ENCODE measurements at places on chromosomes 16 and 17.

DNA sequence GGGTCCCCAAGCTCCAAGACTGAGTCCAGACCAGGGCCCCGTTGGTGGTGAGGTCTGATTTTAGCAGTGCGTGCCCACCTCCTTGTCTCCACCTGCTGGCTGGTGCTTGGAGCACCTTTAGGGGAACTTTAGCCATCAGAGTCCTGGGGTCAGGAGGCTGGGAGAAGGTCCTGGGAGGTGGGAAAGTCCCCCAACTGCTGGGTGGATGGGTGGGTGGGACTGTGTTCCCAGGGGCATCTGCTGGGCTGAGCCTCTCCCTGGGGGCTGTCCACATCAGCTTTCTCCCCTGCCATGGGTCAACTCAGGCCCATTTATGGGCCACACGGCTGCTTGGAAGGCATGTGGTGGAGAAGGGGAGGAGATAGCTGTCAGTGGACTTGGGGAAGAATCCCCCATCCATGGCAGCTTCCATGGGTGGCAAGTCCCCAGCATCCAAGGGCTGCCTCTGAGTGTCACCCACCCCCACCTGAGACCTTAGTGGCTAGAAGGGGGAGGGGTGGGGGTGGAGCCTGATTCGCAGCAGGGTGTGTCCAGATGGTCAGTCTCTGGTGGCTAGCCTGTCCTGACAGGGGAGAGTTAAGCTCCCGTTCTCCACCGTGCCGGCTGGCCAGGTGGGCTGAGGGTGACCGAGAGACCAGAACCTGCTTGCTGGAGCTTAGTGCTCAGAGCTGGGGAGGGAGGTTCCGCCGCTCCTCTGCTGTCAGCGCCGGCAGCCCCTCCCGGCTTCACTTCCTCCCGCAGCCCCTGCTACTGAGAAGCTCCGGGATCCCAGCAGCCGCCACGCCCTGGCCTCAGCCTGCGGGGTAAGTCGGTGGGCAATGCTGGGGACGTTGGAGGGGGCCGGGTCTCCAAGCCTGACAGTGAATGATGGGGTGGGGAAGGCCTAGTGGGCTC is at the start of gene TRPV2:
TRPV2 (plus strand) TSS at position 541 of the 894 bp plus-strand sequence. CDS start 2,098 bp downstream, outside the sequence.
- no peak for DNase-seq

DNA sequence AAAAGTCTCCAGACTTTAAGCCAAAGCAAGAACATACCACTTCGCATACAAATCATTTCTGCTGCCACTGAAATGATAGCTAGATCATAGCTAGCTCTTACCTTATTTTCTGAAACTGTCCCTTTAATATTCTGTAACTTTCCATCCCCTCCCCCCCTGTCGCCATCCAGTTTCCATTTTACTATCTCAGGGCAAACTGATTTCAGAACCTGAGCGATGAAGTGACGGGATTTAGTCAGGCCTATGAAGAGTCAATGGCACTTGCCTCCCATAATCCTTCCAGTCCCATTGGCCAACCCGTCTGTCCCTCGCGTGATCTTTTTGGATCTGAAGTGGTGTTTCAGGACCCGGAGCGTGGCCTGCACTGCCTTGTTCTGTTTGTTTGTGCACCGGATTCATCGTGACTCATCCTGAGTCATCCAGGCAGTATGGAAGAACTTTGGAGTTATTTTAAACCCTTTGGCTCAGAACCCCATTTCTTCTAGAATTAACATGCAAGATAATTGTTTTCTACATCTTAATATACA is 199.8 kb upstream of the CHMP6 start:
- peak; percentile 61 for DNase-seq

GRCh38 chr16:54073356-54073755 is 213.2 kb downstream of the IRX3 start:
- DNase-seq: no peak

DNA sequence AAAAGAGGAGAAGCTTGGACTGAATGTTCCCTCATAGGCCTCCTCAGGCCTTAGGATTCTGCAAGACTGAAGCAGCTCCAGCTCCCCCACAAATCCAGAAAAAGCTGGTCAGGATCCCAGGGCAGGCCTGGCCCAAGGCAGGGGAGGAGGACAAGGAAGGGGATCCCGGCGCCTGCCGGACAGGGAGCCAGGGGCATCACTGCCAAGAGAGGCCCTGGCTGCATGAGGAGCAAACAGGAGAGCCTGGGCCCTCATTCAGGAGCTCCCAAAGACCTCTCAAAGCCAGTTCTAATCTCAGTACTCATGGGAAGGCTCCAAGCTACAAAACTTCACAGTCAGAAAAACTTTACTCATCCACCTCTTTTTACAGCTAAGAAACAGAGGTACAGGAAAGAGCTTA is 67.3 kb downstream of the ZNF423 start:
- DNase-seq: no peak

DNA sequence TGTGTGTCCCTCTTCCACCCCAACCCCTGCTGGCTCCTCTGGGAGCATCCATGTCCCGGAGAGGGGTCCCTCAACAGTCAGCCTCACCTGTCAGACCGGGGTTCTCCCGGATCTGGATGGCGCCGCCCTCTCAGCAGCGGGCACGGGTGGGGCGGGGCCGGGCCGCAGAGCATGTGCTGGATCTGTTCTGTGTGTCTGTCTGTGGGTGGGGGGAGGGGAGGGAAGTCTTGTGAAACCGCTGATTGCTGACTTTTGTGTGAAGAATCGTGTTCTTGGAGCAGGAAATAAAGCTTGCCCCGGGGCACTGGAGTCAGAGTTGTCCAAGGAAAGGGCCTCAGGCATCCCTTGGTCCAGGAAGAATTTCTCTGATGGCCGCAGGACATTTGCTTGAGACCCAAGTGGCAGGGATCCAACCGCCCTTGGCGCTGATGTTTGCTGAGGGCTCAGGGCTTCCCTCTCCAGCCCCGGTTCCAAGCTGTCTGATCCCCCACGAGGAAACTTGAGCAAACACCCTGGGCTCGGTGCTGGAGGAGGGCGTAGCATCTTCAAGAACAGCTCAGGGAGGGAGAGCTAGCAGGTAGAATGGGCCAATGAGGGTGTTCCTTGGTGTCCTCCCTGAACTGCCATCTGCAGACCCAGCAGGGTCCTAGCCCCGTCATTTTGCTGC is 4.5 kb downstream of the NXPH3 start:
- no peak for DNase-seq

DNA sequence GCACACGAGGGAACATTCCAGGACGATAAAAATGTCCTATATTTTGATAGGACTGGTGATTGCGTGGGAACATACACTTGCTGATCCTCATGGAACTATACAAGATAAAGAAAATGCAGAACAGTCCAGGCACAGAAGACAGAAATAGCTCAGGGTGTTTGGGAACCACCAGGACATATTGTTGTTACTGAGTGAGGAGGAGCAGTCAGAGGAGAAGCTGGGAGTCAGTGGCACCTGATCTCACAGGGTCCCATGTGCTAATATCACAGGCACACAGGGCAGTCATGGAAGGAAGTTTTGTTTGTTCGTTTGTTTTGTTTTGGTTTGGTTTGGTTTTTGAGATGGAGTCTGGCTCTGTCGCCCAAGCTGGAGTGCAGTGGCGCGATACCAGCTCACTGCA is 5.7 kb downstream of the PLD2 start:
- no peak for DNase-seq

DNA sequence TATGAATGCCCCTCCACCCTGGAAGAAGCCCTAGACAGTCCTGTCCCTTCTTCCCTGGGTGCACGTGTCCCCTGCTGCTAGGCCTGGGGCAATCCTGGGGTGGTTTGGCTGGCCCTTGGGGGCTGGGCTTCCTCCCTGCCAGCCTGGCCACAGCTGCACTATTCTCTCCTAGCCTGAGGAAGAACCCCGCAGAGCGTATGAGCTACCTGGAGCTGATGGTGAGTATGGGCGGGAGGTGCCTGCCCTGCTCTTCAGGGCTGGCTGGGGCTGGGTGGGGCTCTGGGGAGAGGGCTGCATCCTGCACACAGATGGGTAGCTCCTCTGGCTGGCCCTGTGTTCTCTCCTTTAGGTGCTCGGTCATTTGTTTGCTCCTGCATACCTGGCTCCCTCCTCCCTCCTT is 28.8 kb downstream of the MAP2K3 start:
- no peak for DNase-seq

DNA sequence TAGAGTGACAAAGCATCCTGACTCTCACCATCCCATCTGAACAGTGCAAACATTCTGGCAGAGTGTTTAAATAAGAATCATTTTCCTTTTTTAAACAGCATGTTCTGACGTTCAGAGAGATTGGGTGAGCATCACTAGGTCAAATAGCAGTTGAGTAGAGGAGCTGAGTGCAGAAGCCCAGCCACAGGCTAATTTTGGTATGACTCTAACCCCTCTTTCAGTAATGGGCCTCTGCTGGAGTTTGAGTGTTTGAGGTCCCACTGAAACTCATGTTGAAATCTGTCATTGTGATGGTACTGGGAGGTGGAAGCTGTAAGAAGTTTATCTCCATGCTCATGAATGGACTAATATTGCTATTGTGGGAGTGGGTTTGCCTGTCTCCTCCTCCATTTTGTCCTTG is 194.4 kb downstream of the SALL1 start:
- DNase-seq: no peak

DNA sequence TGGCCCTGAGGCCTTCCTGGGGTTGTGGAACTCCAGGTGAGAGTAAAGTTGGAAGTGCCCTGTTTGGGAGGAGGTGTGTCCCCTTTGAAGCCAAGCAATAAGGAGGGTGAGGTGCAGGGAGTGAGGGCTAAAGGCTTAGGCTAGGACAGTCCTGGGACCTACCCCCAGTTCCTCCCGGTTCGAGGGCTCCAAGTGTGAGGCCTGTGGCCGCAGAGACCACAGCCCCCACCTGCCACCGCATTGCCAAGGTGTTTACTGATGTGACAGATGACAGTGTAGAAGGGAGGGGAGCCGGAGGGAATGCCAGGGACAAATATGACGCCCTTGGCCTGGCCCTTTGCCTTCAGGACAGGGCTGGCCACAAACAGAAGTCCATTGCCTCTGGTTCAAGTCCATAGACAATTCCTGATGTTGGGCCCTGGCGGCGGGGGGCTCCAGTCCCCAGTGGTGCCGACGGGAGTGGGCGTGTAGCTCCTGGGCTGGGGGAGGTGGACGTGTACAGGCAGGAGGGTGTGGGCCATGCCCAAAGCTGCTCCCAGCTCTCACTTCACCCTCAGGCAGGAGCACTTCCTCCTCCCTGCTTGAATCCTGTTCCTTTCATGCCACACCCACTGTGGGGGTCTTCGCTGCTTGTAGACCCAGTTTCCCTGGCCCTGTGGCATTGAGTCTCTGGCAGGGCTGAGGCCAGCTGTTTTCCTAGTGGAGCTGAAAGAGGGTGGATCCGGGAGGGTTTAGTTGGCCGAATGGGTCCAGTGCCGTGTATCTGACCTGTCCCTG is 3.2 kb downstream of the ADORA2B start:
- DNase-seq: no peak

GRCh38 chr17:81706757-81707624 is 3.8 kb downstream of the MRPL12 start:
- no peak for DNase-seq
